ENCODE measurements at places on chromosomes 7 and 10. TPM values are rescaled to one million over a fixed set of nuclear protein-coding genes. Genes with fewer than 3 reads are reported as not detected.

Gene HTR5A
- total RNA-seq: not detected

Gene AQP1
- 335 TPM for total RNA-seq

Gene BAMBI
- total RNA-seq: 12.2 TPM

Gene EFCAB10
- 0.13 TPM for total RNA-seq

Gene TACC2
- 8.8 TPM for total RNA-seq

Data from smooth muscle cell of the pulmonary artery (primary cell).